Endodermal cell (in vitro differentiated cells): ENCODE measurements at places on chromosomes 2 and 18.
A peak's percentile ranks its signal among the peaks of the same experiment; 100 is the strongest.

- peak; percentile 93 for DNase-seq
Measured at GRCh38 chr2:49770919-49771318, 616.6 kb upstream of the FSHR start.

DNA sequence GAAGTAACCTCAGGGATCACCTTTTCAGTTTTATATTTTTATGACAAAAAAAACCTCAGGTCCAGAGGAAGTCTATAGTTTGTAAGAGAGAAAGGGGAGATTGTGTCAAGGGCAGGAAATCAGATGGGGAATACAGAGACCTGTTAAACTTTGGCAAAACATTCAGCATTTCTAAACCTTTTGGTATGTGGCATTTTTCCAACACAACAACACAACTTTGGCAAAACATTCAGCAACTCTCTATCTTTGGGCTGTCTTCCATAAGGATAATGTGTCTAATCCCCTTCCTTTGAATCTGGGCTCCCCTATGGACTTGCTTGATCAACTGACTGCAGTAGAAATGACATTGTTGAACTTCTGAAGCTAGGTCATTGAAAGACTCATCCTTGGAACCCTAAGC is 220.6 kb upstream of the CCDC68 start:
- DNase-seq, result no peak

DNA sequence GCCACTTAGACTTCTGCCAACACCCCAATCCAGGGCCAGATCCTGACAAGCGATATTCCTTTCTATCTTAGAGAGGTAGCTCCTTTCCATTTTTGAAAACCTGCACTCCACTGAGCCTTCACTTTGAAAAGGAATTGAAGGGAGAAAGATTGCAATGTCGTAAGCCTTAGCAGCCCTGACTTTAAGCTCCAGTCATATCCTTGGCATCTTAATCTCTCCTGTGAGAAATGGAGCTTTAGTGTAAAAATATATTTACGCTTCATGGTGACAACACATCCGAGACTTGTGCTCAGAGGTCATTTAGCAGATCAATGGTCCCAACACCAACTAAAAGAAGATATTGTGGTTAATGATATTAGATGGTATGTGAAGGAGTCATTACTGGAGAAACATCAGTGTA is 235.8 kb upstream of the MEX3C start:
- DNase-seq, result no peak

DNA sequence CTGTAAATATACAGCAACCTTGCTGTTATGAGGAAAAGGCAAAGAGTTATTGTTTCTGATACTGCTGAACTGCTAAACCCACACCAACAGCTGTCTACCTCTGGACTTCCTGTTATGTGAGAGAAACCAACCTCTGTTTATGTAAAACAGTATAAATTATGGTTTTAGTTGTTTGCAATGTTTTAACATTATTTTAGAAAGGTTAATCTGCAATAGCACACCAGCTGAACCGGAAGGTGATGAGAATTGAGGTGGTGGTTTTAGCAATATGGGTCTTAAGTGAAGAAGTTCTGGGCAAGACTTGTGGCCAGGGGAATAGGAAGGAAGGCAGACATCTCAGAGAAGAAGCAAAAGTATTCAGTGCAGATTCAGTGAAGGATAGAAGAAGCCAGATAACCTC is 237.8 kb downstream of the PLCL1 start:
- no peak for DNase-seq

- no peak for DNase-seq
Measured at GRCh38 chr2:170454471-170455372, 260.4 kb upstream of the SP5 start.

- no peak for DNase-seq
Measured at GRCh38 chr18:48100165-48100575, 169.7 kb upstream of the SMAD2 start.

GRCh38 chr2:45786836-45787357 is 135.4 kb downstream of the PRKCE start:
- DNase-seq, result peak; percentile 61

DNA sequence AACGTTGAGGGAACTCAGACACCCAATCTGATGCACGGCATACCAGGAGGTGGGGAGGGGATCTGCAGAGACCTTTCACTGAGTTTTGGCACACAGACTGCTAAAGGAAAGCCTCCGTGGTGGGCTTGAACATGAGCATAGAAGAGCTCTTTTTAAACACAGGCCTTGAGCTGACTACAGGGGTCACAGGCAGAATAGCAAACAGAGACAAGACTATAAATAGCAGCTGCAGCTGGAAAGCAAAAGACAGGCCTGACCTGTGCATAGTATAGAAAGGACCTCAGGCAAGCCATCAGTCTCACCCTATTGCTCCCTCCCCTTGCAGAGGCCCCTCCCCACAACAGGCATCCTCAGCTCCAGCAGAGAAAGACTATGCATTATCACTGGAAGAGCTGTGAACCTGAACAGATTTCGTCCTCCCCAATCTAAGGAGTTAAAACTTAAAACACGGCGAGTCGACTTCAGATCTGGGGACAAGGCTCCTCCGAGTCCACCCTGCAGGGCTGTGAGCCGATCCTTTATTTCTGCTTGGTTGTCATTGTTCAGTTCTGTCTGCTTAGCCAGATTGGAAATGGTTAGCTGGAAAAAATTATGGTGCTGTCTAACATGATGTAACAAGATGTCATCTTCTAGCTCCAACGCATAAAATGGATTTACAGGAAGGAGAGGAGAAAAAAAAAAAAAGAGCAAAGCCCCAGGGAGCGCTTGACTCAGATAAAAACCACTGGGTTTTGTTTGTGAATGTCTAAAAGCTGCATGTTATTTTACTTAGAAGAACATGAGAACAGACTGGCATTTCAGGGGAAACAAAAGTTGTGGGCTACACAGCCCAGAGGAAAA is 25.2 kb upstream of the LCLAT1 start:
- DNase-seq, result peak; percentile 68
